Ovary (tissue), 10 donors: ENCODE measurements at places on chromosomes 11 and 22. TPM values are rescaled to one million over a fixed set of nuclear protein-coding genes. Genes with fewer than 3 reads are reported as not detected.

The CHRDL2 gene
- 12.3 TPM for total RNA-seq

The CSNK2A3 gene
- 0.23 TPM for total RNA-seq

DNA sequence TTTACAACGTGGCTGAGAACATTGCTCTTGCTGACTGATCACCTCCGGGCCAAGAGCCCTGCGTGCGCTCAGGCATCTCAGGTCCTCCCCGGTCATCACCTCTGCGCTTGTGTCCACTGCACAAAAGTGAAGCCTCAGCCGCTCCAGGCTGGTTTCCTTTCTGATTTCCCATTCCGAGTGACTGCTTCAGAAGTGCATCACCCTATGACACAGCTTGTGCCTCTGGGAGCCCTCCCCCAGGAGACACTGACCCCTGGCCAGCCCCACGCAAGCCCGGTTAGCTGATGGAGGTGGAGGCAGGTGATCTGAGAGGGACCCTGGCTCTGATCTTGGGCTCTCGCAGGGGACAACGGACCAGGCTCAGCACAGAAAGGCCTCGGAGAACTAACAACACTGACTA, 38.3 kb upstream of the GNB1L start:
- no peak for DNase-seq

GRCh38 chr11:78940500-78941225, 366.0 kb upstream of the NARS2 start:
- DNase-seq, result no peak

DNA sequence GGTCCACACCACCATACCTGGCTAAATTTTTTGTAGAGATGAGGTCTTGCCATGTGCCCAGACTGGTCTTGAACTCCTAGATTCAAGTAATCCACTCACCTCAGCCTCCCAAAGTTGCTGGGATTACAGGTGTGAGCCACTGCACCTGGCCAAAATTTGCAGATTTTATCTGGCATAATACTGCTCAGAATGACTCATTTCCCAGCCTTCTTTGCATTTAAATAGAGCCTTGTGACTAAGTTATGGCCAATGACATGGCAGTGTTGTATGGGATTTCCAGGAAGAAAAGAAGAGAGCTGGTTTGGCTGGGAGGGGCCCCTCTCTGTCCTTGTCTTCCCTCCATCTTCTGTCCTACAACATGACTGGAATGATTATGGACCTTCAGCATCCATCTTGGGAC, 55.8 kb downstream of the CCDC34 start:
- no peak for DNase-seq

DNA sequence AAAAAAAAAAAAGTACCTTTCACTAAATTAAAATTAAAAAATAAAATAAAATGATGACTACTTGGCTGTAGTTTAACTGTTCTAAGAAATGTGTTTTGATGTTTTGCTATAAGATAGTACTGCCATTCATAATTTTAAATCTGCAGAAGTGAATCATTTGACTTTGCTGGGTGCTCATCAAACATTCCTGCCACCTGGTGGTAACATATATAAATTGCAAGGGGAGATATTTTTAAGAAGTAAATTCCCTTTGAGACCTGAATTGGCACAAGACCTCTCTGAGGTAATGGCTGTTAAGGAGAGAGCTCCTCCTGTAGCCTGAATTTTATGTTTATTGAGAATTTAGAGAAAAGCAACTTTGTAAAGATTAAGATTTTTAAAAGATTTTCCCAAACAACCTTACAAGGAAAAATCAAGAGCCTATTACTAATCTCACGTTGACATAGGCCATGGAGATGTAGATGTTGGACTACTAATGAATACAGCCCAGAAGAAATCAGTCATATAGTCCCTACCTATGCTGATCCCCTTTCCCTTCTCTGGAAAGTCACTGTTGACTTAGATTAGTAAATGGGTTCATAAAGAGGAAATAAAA, 11.9 kb upstream of the NARS2 start:
- no peak for DNase-seq

The HEPHL1 gene
- not detected for total RNA-seq

DNA sequence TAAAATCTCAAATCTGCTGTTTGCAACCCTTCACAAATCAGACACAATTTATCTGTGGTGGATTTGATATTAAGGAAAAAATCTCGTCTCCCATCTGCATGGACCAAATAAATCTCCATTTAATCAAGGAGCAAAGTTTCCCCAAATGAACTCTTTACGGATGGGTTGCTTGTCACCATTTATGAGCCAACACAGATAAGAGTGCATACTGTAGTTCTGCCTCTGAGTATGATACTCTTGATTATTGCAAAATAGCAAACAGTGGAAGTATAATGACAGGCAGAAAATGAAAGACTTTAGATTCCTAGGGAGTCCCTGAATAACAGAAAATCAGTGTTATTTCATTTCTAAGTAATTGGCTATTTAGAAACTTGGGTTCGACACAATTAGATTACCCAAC, 1395.9 kb downstream of the FAM181B start:
- no peak for DNase-seq

The P4HA3 gene
- total RNA-seq, result 0.28 TPM

DNA sequence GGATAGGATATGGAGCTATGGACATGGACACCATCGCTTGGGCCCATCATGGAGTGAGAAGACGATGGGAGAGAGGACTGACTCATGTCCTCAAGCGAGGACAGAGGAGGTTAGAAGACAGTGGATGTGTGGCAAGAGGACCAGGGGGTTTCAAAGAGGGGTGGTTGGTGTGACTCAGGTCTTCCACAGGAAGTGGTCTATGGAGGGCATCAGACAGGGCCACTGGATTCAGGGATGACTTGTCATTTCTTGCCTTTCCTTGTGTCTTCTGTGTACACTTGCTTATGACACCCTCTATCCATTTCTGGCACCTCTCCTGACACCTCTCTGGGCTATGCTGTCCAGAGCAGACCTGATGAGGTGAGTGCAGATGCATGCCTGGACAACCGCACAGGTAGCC, 115.4 kb downstream of the OSBP2 start:
- DNase-seq, result no peak

GRCh38 chr22:31637447-31637890, 24.5 kb downstream of the PISD start:
- DNase-seq, result no peak

DNA sequence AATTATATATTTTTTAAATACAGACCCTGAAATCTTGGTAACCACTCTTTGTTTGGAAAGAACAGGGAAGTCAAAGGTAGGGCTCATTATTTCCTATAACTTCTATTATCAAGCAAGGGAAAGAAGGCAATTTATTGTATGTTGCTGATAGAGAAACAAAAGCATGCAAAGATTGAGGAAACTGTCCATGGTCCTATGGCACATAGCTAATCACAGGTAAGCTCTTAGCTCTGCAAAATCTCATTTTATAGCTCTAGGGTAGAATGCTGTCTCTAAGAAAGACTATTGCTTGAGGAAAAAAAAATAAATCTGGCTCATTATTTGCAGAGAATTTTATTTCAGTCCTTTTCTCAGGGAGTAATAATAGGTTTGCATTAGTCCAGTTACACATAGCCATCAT, 7.4 kb upstream of the GUCY1A2 start:
- DNase-seq, result no peak

- DNase-seq, result no peak
Measured at GRCh38 chr22:47836957-47837356, 1074.5 kb downstream of the TBC1D22A start.

The SLC17A6 gene
- not detected for total RNA-seq

The MMP13 gene
- total RNA-seq, result not detected

DNA sequence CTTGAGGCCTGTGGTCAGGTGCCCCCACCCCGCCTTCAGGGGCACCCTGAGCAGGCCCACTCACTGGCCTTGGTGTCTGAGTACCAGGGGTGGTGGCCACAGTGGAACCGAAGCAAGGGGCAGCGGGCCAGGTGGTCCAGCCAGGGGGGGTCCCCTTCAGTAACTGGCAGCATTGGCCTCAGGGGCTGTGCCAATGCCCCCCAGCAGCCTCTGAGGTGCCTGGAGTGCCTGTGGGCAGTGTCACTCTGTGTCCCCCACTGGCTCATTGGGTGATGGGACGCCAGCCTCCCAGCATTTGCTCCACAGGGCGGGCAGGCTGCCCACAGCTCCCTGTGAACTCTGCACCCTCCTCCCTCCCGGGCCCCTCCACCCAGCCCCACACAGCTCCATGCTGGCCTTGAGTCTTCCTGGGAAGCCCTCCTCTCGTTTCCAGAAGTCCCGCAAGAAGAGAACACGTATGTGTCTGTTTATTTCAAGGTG, 29.5 kb upstream of the CARS1 start:
- DNase-seq, result peak; percentile 38

The SLC22A25 gene
- not detected for total RNA-seq

DNA sequence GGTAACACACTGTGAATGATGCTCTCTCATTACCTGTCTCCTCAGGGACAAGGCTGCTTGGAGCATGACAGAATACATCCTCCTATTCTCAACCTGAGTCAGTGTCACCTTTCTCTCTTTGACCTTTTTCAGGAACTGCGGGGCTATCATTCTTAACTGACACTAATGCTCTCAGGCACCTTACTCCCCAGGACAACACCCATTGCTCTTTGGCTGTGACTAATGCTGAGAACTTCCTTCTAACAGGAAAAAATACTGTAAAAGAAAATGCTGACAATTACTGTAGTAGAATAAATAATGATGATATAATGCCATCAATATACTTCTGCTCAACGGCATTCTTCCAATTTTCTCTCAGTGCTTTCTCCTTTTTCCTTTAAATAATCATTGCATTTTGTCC, 2082.7 kb upstream of the RAG2 start:
- no peak for DNase-seq

The GAS2 gene
- total RNA-seq, result 4.0 TPM

DNA sequence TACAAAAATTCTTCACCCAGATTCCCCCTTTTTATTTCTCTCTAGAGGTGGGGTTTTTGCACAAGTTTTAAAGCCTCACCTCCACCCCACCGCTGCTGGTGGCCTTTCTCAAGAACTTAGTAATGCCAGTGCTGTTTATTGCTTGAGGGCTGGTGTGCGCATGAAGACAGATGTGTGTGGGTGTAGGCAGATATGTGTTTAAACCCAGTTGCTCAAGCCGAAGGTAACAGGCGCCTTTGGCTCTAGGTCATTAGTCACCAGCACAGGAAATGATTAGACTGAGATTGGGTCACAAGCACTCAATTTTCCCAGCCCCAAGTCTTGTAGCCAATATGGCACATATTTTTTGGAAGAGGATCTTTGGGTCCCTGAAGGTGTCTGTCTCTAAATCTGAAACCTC, 2.7 kb upstream of the CLMP start:
- DNase-seq, result no peak

The MGAT3 gene
- total RNA-seq, result 1.1 TPM

- DNase-seq, result no peak
Measured at GRCh38 chr22:44823806-44824205, 71.4 kb downstream of the ARHGAP8 start.

DNA sequence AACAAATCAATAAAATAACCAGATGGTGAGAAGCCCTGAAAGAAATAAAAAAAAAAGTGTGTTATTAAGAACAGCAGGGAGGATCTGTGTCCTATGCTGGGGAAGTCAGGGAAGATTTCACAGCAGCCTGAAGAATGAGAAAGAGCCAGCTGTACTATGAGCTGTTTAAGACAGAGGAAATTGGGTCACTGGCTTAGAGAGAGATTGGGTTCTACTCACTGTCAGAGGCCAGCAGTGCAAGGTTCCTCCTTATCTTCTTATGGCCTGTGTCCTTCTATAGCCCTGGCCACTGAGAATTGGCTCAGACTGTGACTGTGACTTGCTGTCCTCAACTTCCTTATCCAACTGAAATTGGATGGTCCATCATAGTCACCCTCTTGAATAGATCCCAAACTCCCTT, 54.8 kb upstream of the FDX1 start:
- DNase-seq, result no peak

GRCh38 chr11:119188887-119189286, 3.6 kb downstream of the NHERF4 start:
- no peak for DNase-seq

The WBP2NL gene
- 2.8 TPM for total RNA-seq

- DNase-seq, result no peak
Measured at GRCh38 chr11:71221821-71222220, 30.6 kb downstream of the SHANK2 start.

- no peak for DNase-seq
Measured at GRCh38 chr11:11057472-11057854, 199.6 kb upstream of the ZBED5 start.

DNA sequence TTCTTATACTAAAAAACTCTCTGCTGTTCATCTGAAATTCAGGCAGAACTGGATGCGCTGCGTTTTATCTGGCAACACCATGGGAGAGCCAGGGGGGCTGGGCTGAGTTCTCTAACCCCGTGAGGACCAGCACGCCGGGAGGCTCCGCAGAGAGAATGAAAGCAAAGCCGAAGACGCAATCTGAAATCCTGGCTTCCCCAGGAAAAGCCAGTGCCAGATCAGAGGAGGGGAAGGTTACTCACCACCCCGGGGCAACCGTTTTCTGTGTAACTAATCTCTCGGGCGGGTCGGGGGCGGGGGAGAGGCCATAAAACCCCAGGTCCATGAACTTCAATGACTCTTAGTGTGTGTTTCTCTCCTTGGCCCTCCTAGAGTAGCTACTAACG, 99.4 kb downstream of the SHANK2 start:
- DNase-seq, result no peak

The RIMBP3C gene
- total RNA-seq, result not detected

The SYT12 gene
- total RNA-seq, result 6.0 TPM

- no peak for DNase-seq
Measured at GRCh38 chr11:32365192-32365591, 70.1 kb downstream of the WT1 start.

- no peak for DNase-seq
Measured at GRCh38 chr22:45310331-45310976, 720 bp downstream of the FAM118A start.

The RASD2 gene
- 2.8 TPM for total RNA-seq

DNA sequence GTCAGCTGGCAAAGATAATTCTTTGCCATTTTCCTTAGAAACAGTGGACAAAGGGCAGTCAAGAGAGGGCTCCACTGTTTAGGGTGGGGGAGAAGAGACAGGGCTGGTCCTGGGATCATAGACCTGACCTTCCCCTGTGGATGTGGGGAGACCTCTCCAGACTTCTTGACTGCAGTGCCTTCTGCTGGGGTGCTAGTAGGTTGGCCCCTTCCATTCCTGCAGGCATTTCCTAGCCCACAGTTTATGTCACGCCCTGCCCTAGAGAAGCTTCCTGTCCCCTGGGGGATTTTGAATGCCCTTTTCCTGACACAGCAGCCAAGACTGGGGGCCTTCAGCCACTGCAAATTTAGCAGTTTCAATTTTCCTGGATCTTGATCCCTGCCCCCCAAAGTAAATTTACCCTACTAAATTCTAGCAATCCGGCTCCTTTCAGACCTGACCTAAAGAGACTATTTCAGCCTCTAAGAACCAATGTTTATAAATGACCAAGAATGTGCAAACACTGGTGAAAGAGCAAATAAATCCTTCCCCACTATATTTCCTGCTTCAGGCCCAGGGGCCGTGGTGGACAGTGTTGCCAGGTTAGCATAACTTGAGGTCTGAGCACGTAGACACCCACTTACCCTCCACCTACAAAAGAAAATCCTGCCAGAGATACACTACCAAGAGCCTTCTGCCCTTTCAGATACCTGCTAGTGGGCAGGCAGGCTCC, 58.4 kb downstream of the PPFIBP2 start:
- DNase-seq, result no peak

- no peak for DNase-seq
Measured at GRCh38 chr22:32823024-32823730, 21.7 kb downstream of the TIMP3 start.

GRCh38 chr11:693415-693831, 1.6 kb downstream of the DEAF1 start:
- no peak for DNase-seq

The NPTXR gene
- 23.1 TPM for total RNA-seq

The CBLIF gene
- total RNA-seq, result not detected
